ENCODE measurements at places on chromosomes 2 and 18.

GRCh38 chr2:100425573-100426383 is 8.3 kb upstream of the CHST10 start:
- H3K27ac ChIP-seq = no peak overlapping the region
- H3K36me3 ChIP-seq = no peaks in the 10 kb centered on the region
- DNase-seq = no peak
- H3K27me3 ChIP-seq = no peaks in the 10 kb centered on the region
- no peak overlapping the region for H3K4me3 ChIP-seq

DNA sequence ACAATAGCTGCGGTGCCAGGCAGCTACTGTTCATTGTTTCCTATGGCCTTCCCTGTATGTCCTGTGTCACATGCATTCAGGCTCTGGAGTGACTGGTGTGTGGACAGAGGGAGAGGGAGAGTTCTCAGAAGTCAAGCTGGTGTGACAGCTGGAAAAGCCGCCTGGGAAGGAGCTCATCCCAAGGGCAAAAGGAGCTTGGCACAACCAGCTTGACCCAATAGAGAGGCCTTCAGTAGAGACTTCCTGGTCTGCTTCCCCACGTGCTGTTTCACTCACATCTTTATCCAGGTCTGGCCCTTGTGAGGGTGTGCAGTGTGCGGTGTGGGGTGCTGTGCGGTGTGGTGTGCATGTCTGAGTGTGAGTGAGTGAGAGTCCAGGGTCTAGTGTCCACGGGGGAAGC is 11.1 kb upstream of the NT5DC4 start:
- no peaks in the 10 kb centered on the region for H3K36me3 ChIP-seq
- no peak overlapping the region for H3K4me3 ChIP-seq
- no peaks in the 10 kb centered on the region for H3K27me3 ChIP-seq
- peaks cover 29% of the 10 kb centered on the region for H3K4me1 ChIP-seq

GRCh38 chr2:104820126-104820525 is 33.8 kb upstream of the POU3F3 start:
- H3K4me3 ChIP-seq = no peak overlapping the region
- DNase-seq = no peak
- H3K27me3 ChIP-seq = peaks cover 5% of the 10 kb centered on the region
- no peak overlapping the region for H3K27ac ChIP-seq
- no peaks in the 10 kb centered on the region for H3K4me1 ChIP-seq

- no peaks in the 10 kb centered on the region for H3K4me1 ChIP-seq
- no peaks in the 10 kb centered on the region for H3K27me3 ChIP-seq
- H3K36me3 ChIP-seq = no peaks in the 10 kb centered on the region
- H3K4me3 ChIP-seq = no peak overlapping the region
Observed at GRCh38 chr2:236748801-236749200, 179.2 kb downstream of the ACKR3 start.

- DNase-seq = no peak
- H3K27me3 ChIP-seq = no peaks in the 10 kb centered on the region
- H3K4me3 ChIP-seq = peak overlapping the region; percentile 89
Observed at GRCh38 chr2:61763605-61764034, 90.2 kb downstream of the FAM161A start.

- H3K36me3 ChIP-seq = no peaks in the 10 kb centered on the region
- DNase-seq = no peak
- H3K4me1 ChIP-seq = no peaks in the 10 kb centered on the region
- peaks cover 9% of the 10 kb centered on the region for H3K27me3 ChIP-seq
Observed at GRCh38 chr18:74331404-74331803, 15.8 kb downstream of the C18orf63 start.

- DNase-seq = no peak
- no peak overlapping the region for H3K27ac ChIP-seq
- no peaks in the 10 kb centered on the region for H3K27me3 ChIP-seq
- no peaks in the 10 kb centered on the region for H3K36me3 ChIP-seq
Observed at GRCh38 chr2:54000524-54000923, 29.7 kb upstream of the PSME4 start.

GRCh38 chr2:162090109-162090508 is 16.1 kb upstream of the DPP4 start:
- H3K27ac ChIP-seq = no peak overlapping the region
- H3K27me3 ChIP-seq = no peaks in the 10 kb centered on the region
- H3K4me3 ChIP-seq = no peak overlapping the region
- no peak for DNase-seq
- H3K36me3 ChIP-seq = no peaks in the 10 kb centered on the region
- H3K4me1 ChIP-seq = peaks cover 3% of the 10 kb centered on the region

DNA sequence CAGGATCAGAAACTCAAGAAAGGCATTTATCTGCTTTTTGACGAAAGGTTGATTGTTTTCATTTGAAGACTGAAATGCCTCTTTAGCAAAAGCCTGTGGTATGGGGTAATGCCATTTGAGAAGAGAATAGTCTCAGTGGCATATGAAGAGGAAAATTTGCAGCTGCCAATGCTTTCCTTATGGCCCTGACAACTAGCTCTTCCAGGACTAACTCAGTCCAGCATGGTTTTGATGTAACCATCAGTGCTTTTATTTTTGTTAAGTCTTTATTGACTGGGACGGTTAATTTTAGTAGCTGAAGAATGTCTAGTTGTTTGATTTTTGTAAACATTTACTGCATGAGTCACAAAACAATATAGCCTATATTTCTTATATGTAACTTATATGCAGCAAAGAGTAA is 158.4 kb downstream of the LNPK start:
- no peaks in the 10 kb centered on the region for H3K27me3 ChIP-seq
- no peak for DNase-seq
- no peak overlapping the region for H3K4me3 ChIP-seq
- H3K4me1 ChIP-seq = no peaks in the 10 kb centered on the region
- H3K27ac ChIP-seq = no peak overlapping the region

DNA sequence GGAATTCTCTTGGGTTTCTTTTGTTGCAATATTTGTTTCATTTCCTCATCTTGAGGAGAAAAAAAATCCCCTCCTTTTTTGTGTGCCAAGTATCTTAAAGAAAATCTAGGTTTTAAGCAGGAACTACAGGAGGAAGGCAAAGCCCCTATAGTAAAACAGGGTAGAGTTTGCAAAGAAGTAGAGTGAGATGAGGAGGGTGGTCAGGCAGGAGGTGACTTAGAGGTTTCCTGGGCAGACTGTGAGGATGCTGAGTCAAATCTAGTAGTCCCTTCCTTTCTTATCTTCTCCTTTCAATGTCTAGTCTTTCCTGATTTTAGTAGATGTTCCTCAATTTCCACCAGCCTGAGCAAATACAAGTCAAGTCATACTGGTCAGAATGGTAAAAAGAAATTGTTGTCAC is 222.5 kb downstream of the PMAIP1 start:
- no peak overlapping the region for H3K27ac ChIP-seq
- DNase-seq = no peak
- H3K36me3 ChIP-seq = no peaks in the 10 kb centered on the region
- no peaks in the 10 kb centered on the region for H3K27me3 ChIP-seq

DNA sequence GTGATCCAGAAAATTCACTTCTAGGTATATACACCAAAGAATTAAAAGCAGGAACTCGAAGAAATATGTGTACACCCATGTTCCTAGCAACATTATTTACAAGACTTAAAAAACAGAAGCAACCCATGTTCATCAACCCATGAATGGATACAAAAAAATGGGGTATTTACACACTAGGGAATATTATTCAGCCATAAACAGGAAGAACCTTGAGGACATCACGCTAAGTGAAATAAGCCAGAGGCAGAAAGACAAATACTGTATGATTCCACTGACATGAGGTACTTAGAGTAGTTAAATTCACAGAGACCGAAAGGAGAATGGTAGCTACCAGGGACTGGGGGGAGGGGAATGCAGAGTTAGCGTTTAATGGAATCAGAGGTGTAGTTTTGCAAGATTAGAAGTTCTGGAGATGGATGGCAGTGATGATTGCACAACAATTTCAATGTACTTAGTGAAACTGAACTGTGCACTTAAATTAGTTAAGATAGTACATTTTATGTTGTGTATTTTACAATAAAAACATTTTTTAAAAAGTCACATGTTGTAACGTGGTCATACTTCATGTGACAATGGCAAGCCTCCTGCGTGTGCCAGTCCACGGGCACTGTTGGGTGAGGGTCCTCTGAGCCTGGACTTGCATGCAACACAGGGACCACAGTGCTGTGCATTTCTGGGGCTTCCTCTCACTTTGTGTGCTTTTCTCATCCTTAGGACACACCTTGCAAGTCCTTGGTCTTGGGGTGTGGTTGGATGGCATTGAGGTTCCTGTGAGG is 206.1 kb upstream of the HDAC4 start:
- H3K27ac ChIP-seq = no peak overlapping the region
- peaks cover 4% of the 10 kb centered on the region for H3K27me3 ChIP-seq
- no peak overlapping the region for H3K4me3 ChIP-seq
- peaks cover 21% of the 10 kb centered on the region for H3K4me1 ChIP-seq
- H3K36me3 ChIP-seq = no peaks in the 10 kb centered on the region

DNA sequence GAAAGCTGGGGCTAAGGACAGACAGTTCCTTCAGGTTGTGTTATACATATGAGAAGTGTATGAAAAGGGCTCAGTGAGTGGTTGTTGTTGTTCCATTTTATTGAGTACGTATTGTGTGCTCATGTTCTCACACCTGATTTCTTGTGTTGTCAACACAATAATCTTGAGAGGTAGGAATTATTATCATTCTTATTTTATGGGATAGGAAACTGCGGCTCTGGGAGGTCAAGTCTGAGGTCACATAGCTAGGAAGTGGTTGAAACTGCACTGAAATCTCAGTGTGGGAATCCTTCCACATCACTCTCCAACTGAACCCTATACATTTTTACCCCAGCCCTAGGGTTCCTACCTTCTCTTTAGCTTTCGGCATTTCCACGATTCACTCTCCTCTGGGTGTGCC is 124.2 kb upstream of the CXCR4 start:
- no peak overlapping the region for H3K4me3 ChIP-seq
- no peak for DNase-seq
- no peaks in the 10 kb centered on the region for H3K27me3 ChIP-seq
- H3K27ac ChIP-seq = no peak overlapping the region
- H3K4me1 ChIP-seq = peaks cover 45% of the 10 kb centered on the region

DNA sequence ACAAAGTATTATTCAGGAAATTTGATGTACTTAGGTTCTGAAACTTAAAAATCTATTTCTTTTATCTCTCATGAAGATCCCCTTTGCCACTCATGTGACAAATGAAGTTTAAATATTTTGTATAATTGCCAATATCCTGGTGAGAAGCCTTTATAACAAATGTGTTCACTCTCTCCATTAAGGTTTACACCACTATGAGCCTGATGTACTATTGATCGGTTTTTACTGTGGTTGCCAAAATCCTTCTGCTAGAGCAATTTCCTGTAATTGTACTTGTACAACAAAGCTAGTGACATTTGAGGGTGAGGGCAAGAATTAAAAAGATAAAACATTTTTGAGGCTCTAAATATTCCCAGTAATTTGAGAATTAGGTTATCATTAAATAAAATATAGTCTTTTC is 222.3 kb upstream of the CDH19 start:
- no peaks in the 10 kb centered on the region for H3K36me3 ChIP-seq
- no peak overlapping the region for H3K27ac ChIP-seq
- no peak overlapping the region for H3K4me3 ChIP-seq
- no peaks in the 10 kb centered on the region for H3K27me3 ChIP-seq
- no peaks in the 10 kb centered on the region for H3K4me1 ChIP-seq

DNA sequence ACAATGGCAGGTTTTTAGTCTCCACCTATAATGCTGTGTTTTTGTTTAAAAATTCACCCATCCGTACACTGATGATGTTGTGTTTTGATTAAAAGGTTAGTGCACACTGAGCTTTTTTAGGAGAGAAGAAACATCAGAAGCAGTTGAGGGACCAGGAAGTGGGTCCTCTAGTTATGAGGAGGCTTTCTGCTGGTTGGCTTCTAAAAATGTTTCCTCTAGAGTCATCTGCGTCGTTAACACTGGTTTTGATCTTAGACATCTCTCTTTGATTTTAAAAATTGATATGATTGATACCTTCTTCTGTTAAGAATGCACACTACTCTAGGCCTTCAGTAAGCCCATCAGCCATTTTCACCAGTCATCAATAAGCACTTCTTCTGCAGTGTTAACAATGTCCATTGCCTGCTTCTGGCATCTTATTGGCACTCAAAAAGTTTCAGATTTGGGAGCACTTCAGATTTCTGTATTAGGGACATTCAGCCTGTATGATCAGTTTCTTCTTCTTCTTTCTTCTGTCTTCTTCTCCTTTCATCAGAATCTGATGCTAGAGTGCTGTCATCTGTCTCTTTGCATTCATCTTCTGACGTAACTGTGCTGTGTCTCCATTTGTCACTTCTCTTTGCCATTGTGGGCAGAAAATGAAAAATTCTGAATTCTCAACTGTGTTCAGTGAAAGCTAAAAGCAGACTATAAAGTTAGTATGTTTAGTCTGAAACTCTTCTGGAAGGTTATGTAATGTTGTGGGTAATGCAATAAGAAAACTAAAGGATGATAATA is 56.3 kb downstream of the PHLPP1 start:
- no peaks in the 10 kb centered on the region for H3K4me1 ChIP-seq
- no peaks in the 10 kb centered on the region for H3K36me3 ChIP-seq
- no peak overlapping the region for H3K4me3 ChIP-seq

- no peaks in the 10 kb centered on the region for H3K36me3 ChIP-seq
- no peaks in the 10 kb centered on the region for H3K27me3 ChIP-seq
- H3K4me3 ChIP-seq = no peak overlapping the region
- no peak for DNase-seq
- H3K27ac ChIP-seq = no peak overlapping the region
Observed at GRCh38 chr2:8597094-8597493, 84.8 kb upstream of the ID2 start.

GRCh38 chr2:42238644-42239288 is 69.6 kb downstream of the EML4 start:
- H3K27ac ChIP-seq = no peak overlapping the region
- peak; percentile 16 for DNase-seq
- no peaks in the 10 kb centered on the region for H3K27me3 ChIP-seq
- H3K4me1 ChIP-seq = peaks cover 29% of the 10 kb centered on the region

DNA sequence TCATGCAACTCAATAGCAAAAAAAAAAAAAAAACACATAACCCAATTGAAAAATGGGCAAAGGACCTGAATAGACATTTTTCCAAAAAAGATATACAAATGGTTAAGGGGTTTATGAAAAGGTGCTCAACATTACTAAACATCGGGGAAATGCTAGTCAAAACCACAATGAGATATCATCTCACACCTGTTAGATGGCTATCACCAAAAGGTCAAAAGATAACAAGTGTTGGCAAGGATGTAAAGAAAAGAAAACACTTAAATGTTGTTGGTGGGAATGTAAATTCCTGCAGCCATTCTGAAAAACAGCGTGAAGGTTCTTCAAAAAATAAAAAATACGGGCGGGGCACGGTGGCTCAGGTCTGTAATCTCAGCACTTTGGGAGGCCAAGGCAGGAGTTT is 112.4 kb upstream of the CAB39 start:
- H3K27me3 ChIP-seq = no peaks in the 10 kb centered on the region
- H3K4me1 ChIP-seq = peaks cover 43% of the 10 kb centered on the region
- H3K4me3 ChIP-seq = no peak overlapping the region
- H3K36me3 ChIP-seq = no peaks in the 10 kb centered on the region
- no peak overlapping the region for H3K27ac ChIP-seq

DNA sequence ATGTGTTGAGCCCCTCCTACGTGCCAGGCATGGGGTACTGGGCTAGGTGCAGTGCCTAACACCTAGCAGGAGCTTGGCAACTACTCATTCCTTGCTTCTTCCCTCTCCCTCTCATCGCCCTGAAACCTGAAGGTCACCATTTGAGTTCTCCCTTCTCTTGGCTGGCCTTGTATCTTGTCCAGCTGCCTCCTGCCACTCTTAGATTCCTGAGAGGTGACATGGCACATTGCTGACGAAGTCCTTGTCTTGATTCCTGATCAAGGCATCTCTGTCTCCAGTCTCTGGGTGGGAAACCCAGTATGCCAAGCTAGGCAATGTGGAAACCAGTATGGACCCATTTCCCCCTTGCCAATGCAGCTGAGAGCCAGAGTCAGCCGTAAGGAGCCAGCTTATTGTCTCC is 9.0 kb upstream of the EFR3B start:
- no peaks in the 10 kb centered on the region for H3K27me3 ChIP-seq
- H3K4me1 ChIP-seq = no peaks in the 10 kb centered on the region
- no peak overlapping the region for H3K27ac ChIP-seq
- H3K36me3 ChIP-seq = no peaks in the 10 kb centered on the region

GRCh38 chr18:63197246-63197869 is 122.2 kb downstream of the BCL2 start:
- H3K4me1 ChIP-seq = peaks cover 49% of the 10 kb centered on the region
- no peaks in the 10 kb centered on the region for H3K27me3 ChIP-seq
- H3K36me3 ChIP-seq = peaks cover 2% of the 10 kb centered on the region
- H3K27ac ChIP-seq = peak overlapping the region; percentile 67

Measured in CD4-positive, alpha-beta T cell (primary cell).